Peyer's patch (tissue), 4 donors: ENCODE measurements at places on chromosomes 11 and 22. TPM values are rescaled to one million over a fixed set of nuclear protein-coding genes. Genes with fewer than 3 reads are reported as not detected.

DNA sequence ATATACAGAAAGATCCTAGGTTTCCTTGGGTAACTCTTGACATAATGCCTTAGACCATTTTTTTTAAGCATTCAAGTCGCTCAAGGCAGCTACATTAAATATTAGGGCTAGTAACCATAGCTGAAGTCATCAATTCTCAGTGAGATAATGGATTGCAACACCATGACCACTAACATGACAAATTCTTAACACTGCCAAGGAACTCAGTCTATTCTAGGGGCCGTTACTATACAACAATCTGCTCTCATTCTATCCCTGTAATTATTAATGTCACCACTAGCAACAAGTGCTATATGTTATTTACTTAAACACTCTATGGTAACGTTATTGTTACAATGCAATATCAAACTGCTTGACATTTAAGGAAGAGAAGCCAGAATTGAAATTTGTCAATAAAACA, 3.2 kb upstream of the STK33 start:
- H3K27ac ChIP-seq = no peak overlapping the region
- H3K4me1 ChIP-seq = no peaks in the 10 kb centered on the region
- DNase-seq = no peak
- H3K36me3 ChIP-seq = no peaks in the 10 kb centered on the region
- H3K27me3 ChIP-seq = no peaks in the 10 kb centered on the region

The ATL3 gene
- 38.4 TPM for total RNA-seq

DNA sequence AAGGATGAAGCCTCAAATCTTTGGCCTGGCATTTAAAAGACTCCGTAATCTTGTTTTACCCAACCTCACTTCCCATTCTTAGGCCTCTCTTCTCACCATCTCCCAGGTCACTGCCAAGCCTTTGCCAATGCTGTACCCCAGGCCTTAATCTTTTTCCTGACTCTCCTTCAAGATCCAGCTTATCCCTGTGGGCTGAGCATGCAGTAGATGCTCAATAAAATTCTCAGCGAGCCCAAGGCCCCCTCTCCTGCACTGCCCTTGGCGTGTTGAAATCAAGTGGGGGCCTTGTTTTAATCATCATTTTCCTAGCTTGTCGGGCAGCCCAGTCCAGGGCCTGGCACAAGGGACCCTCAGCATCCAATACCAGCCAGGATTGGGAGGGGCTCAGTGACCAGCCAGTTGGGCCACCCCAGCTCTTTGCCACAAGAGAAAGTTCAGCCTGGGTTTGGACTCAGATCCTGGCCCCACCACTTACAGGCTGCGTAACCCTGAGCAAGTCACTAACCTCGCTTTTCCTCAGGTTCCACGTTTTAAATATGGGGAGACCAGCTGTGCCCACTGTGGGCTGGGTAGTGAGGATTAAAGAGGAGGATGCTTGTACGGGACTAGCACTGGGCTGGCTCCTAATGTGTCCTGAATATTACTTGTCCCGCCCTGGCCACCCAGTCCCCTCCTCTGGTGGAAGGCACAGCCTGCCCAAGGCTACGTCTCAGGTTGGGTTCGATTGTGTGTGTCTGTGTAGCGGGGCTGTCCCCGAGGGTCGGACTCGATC, 943 bp upstream of the YWHAH start:
- peaks cover 28% of the 10 kb centered on the region for H3K4me1 ChIP-seq
- H3K4me3 ChIP-seq = peak overlapping the region; percentile 99
- no peaks in the 10 kb centered on the region for H3K36me3 ChIP-seq
- no peaks in the 10 kb centered on the region for H3K27me3 ChIP-seq
- H3K27ac ChIP-seq = peak overlapping the region; percentile 97
- no peak for DNase-seq

DNA sequence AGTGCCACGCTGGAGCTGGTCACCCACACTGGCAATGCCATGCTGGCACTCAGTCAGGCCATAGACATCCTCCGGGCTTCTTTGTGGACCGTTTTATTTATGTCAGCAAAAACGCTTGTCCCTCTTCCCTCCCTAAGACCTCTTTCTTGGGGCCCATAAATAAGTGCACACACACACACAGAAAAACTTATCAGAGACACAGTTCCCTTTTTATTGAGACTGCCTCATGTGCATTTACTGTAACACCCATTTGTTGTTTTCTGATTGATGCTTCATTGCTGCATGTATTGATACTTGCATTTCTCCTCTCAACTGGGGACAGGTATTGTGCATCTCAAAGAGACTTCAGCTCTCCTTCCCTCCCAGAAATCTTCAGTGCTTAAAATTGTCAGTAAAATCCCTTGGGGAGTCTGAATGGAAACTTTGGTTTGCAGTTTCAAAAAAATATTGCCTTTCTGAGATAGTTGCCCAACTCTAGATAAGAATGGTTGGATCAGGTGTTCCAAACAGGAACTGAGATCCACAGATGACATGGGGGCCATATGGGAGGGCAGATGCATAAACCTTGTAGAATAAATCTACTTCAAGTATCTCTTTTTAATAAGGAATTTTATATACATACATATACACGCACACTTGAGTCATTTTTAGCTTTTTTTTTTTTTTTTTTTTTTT, 50.9 kb downstream of the PPP2R1B start:
- no peaks in the 10 kb centered on the region for H3K36me3 ChIP-seq
- H3K27ac ChIP-seq = no peak overlapping the region
- H3K4me3 ChIP-seq = no peak overlapping the region
- DNase-seq = no peak

The SHANK3 gene
- 7.8 TPM for total RNA-seq

DNA sequence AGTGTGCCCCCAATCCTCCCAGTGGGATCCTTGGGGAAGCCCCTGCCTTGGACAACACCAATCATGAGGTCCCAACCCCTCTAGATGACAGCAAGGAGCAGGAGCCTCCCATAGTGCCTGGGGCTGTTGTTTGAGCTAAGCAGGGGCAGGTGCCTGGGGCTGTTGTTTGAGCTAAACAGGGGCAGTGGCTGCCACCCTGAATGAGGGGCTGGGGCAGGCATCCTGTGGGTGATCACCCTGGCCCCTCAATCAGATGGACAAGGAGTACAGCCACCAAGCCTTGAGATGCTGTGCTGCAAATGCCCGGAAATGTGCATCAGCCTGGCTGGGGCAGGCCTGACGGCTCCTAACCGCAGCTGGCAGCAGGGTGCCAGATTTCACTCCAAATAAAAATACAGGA, 66.7 kb downstream of the MYEOV start:
- H3K4me1 ChIP-seq = no peaks in the 10 kb centered on the region
- H3K27ac ChIP-seq = no peak overlapping the region

GRCh38 chr22:43478621-43479300, 66.9 kb downstream of the MPPED1 start:
- H3K36me3 ChIP-seq = no peaks in the 10 kb centered on the region
- H3K4me3 ChIP-seq = no peak overlapping the region
- H3K4me1 ChIP-seq = no peaks in the 10 kb centered on the region
- DNase-seq = no peak

GRCh38 chr11:127683321-127683720, 682.8 kb upstream of the KIRREL3 start:
- no peaks in the 10 kb centered on the region for H3K27me3 ChIP-seq
- DNase-seq = no peak
- no peak overlapping the region for H3K27ac ChIP-seq
- no peaks in the 10 kb centered on the region for H3K4me1 ChIP-seq

GRCh38 chr11:110349138-110349996, 53.0 kb upstream of the RDX start:
- no peaks in the 10 kb centered on the region for H3K36me3 ChIP-seq
- H3K4me3 ChIP-seq = no peak overlapping the region
- no peak overlapping the region for H3K27ac ChIP-seq
- no peaks in the 10 kb centered on the region for H3K4me1 ChIP-seq
- DNase-seq = no peak
- no peaks in the 10 kb centered on the region for H3K27me3 ChIP-seq

The GPR83 gene
- 1.7 TPM for total RNA-seq

The KRTAP5-1 gene
- total RNA-seq = not detected

DNA sequence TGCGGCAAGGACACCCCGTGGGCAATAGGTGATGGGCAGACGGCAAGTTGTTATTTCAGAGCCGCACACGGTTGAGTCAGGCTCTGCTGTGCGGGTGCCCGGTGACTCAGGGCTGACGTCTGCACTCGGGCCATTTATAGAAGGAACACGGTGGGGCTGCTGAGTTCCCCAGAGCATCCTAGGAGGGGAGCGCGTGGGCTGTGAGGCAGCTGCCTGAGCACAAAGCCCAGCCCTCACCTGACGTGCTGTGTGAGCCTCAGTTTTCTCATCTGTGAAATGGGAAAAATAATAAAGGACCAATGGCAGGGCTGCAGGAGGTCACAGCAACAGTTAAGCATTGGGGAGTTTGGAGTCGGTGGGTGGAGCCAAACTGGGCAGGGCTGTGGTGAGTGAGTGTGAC, 11.3 kb upstream of the RHOD start:
- no peak for DNase-seq
- no peak overlapping the region for H3K4me3 ChIP-seq
- H3K4me1 ChIP-seq = no peaks in the 10 kb centered on the region
- no peaks in the 10 kb centered on the region for H3K27me3 ChIP-seq

- H3K27me3 ChIP-seq = no peaks in the 10 kb centered on the region
- no peaks in the 10 kb centered on the region for H3K4me1 ChIP-seq
- H3K4me3 ChIP-seq = no peak overlapping the region
Measured at GRCh38 chr11:34189191-34189590, 83.8 kb downstream of the NAT10 start.

The KCNQ1OT1 gene
- 5.8 TPM for total RNA-seq

The BIK gene
- 7.4 TPM for total RNA-seq

- no peaks in the 10 kb centered on the region for H3K36me3 ChIP-seq
- no peak overlapping the region for H3K27ac ChIP-seq
- no peaks in the 10 kb centered on the region for H3K27me3 ChIP-seq
- no peaks in the 10 kb centered on the region for H3K4me1 ChIP-seq
Measured at GRCh38 chr11:17238377-17238776, 30.6 kb upstream of the PIK3C2A start.

The TSGA10IP gene
- not detected for total RNA-seq

GRCh38 chr11:127274328-127274676, 273.7 kb upstream of the KIRREL3 start:
- no peak for DNase-seq
- H3K27ac ChIP-seq = no peak overlapping the region
- H3K27me3 ChIP-seq = no peaks in the 10 kb centered on the region
- no peaks in the 10 kb centered on the region for H3K4me1 ChIP-seq
- H3K4me3 ChIP-seq = no peak overlapping the region
- H3K36me3 ChIP-seq = no peaks in the 10 kb centered on the region

DNA sequence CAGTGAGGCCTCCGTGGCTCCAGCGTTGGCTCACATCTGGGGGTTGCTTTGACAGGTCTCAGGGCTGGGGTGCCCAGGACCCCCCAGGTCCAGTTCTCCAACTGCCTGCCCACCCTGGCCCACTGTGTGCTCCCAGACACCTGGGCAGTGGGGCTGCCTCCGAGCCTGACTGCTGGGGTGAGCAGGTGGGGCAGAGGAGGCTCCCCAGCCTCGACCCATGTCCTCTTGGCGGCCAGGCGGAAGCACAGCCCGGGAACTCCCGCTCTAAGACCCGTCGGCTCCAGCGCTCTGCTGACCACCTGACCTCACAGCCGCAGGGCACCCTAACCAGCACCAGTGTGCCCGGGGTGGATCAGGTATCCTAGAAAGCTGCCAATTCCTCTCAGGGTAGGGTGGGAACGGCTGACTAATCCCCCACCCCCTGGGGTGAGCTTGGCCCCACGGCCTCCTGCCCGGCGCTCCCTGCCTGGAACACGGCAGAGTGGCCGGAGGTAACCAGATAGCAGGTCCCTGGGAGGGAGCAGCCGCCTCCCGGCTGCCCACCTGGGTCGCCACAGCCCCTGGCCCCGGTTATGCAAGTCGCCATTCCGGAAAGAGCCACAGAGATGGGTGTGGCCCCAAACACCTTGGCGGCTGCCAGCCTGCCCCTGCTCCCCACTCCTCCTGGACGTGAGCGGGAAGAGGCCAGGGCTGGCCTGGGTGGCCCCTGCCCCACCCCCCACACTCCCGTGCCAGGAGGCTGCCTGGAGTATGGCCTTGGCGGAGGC, 19.2 kb upstream of the MUC5B start:
- DNase-seq = no peak
- H3K4me1 ChIP-seq = peaks cover 3% of the 10 kb centered on the region
- H3K27ac ChIP-seq = no peak overlapping the region
- no peak overlapping the region for H3K4me3 ChIP-seq

The SGSM1 gene
- 2.1 TPM for total RNA-seq

DNA sequence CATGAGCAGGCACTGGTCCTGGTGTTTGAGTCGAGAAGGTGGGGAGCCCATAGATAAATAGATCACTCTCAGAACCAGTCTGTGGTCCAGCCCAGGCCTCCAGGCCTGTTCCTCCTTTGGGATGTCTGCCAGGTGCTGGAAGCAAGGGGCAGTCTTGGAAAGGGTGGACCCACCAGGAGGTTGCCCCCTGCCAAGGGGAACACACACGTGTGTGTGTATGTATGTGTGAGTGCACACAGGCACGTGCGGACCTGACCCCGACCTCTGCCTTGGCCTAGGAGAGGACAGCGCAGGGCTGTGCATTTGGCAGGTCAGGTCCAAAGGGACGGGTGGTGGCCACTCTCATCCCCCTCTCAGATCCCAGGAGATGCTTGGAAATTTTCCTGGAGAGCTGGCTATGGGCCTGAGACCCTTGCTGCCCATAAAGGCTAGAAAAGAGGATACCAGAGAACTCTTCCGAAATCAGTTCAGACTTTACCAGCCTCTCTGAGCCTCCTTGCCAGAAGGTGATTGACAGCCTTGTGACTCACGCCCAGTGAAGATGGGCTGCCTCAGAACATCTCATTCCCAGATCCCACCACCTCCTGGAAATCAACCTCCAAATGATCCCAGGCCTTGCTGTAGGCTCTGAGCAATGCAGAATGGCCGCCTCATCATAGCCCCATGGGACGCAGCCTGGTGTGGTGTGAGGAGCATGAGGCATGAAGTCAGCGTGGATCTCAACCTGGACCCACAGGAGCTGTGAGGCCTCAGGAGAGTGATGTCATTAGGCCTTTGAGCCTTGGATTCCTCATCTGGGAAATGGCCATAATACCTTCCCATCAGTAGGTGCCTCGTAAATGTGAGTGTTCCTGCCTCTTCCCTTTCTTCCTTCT, 24.0 kb upstream of the CREB3L1 start:
- no peak overlapping the region for H3K4me3 ChIP-seq
- no peak overlapping the region for H3K27ac ChIP-seq
- no peaks in the 10 kb centered on the region for H3K4me1 ChIP-seq
- no peak for DNase-seq
- H3K27me3 ChIP-seq = no peaks in the 10 kb centered on the region

DNA sequence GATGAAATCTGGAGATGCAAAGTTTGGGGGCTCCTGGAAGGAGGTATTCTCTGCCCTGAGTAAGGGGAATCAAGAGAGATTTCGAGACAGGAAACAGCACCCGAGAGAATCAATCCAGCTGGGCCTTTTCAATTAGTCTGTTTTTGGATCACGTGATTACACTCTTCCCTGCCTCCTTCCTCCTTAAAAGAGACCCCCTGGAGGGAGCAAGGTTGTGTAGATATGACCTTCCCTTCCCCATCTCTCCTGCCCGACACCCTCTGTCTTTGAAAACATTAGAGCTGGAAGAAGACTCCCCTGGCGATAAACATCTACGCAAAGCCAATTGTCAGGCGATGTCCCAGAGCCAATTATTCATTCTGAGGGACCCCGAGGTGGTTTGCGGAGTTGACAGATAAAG, 407.9 kb downstream of the MIAT start:
- no peak for DNase-seq
- H3K27me3 ChIP-seq = no peaks in the 10 kb centered on the region
- H3K36me3 ChIP-seq = no peaks in the 10 kb centered on the region
- no peak overlapping the region for H3K4me3 ChIP-seq
- H3K4me1 ChIP-seq = no peaks in the 10 kb centered on the region

GRCh38 chr11:27497284-27497866, 9.2 kb downstream of the LIN7C start:
- H3K36me3 ChIP-seq = no peaks in the 10 kb centered on the region
- H3K4me1 ChIP-seq = no peaks in the 10 kb centered on the region
- H3K4me3 ChIP-seq = no peak overlapping the region
- DNase-seq = no peak

The MMP1 gene
- total RNA-seq = 0.67 TPM
